ENCODE measurements at places on chromosomes 16 and 17.
A peak's percentile ranks its signal among the peaks of the same experiment; 100 is the strongest.

DNA sequence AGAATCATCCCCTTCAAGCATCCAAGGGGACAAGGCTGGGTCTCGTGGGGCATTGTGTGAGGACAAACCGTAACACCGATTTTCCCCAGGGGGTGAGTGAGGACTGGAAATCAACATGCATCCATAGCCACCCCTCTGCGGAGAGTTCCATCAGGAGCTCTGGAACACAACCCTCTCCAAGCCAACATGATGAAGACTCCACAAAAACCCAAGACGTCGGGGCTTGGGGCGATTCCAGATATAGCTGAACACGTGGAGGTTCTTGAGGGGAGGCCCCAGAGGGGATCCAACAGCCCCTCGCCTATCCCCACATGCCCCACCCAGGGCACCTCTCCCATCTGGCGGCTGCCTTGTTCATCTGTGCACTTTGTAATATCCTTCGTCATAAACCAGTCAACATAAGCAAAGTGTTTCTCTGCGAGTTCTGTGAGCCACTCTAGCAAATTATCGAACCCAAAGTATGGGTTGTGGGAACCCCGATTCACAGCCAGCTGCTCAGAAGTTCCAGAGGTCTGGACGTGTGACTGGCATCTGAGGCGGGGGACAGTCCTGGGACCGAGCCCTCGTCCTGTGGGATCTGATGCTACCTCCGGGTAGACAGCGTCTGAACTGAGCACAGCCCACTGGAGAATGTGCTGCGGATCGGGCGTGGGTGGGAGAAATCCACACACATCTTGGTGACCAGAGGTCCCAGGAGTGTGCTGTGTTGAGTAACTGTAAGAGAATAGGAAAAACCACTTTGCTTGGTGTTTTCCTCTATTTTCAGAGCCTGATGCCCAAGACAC lies 55.5 kb downstream of the RPH3AL start:
- DNase-seq: no peak

- DNase-seq: no peak
Observed at GRCh38 chr17:76445697-76446448, 7.1 kb downstream of the UBE2O start.

DNA sequence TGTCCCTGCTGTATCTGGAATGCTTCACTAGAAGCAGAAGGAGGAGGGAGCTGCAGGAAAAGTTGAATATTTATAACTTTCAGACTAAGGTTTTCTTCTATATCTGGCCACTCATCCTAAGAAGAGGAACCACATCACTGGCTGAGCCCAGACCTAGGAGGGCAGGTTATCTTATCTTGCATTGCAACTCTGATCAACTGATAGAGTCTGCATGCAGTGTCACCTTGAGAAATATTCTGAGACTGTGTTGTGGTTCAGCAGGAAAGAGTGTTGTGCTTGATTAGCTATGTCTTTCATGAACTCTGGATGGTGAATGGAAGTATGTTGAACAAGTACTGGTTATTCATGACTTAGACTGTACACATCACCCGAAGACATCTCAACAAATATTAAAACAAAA lies 460.0 kb downstream of the TOX3 start:
- DNase-seq: no peak

DNA sequence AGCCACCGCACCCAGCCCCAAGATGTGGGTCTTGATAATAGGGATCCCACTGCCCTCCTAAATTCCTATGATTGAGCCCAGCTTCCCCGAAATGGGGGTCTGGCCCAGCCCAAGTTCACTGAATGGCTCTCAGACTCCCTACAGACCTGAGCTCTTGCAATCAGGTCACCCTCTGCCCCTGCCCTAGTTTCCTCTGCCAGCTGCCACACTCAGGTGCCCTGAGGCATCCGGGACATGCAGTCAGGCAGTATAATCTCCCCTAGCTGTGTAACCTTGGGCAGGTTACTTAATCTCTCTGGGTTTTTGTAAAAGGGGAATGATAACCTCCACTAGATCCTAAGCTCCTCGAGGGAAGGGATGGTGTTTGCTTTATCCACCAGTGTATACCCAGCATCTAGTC lies 61.1 kb upstream of the TOB1 start:
- DNase-seq: no peak

- DNase-seq: peak; percentile 35
Observed at GRCh38 chr17:7549401-7550055, 670 bp downstream of the TNFSF12 start.

DNA sequence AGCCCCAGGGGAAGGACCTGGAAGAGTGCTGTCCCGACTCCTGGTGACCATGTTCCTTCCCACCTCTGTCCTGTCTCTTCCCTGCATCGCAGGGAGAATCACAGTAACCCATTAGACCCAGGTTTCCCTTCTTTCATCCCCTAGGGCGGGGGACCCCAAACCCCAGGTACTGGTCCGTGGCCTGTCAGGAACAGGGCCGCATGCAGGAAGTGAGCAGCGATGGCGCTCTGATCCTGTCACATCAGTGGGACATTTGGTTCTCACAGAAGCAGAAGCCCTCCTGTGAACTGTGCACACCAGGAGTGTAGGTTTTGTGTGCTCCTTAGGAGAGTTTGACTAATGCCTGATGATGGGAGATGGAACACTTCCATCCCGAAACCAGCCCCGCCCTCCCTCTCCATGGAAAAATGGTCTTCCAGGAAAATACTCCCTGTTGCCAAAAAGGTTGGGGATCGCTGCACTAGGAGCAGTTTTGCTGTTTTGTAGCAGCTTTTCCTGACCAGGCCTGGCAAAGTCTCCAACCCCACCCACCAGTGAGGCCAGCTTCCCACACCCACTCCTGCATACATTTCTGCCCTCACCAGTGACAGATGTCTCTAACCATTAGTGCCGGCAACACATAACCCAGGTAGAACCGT lies 10.5 kb downstream of the MNT start:
- no peak for DNase-seq

- DNase-seq: no peak
Observed at GRCh38 chr16:57589374-57589773, 39.1 kb upstream of the ADGRG1 start.

- peak; percentile 52 for DNase-seq
Observed at GRCh38 chr17:7204828-7205461, 14.7 kb downstream of the DLG4 start.

- DNase-seq: no peak
Observed at GRCh38 chr16:60553090-60553757, 1483.0 kb downstream of the CDH8 start.

DNA sequence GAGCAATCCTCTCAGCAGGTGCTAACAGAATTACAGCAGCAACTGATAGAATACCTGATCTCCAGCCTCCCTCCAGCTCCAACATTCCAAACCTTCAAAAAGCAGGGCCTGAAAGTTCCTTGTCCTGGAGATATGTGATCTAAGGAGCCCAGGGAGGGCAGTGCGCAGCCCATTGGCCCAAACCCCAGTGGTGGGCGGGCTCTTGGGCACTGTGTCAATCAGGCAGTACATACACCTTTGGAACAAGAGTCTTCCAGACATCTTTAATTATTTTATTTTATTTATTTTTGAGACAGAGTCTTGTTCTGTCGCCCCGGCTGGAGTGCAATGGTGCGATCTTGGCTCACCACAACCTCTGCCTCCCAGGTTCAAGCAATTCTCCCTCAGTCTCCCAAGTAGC lies 24.2 kb downstream of the SLC12A3 start:
- no peak for DNase-seq

- DNase-seq: no peak
Observed at GRCh38 chr17:51088287-51088686, 32.4 kb downstream of the SPAG9 start.

GRCh38 chr16:67378642-67379041 lies 14.7 kb downstream of the TPPP3 start:
- no peak for DNase-seq

GRCh38 chr17:36730857-36731490 lies 129.6 kb downstream of the MRM1 start:
- DNase-seq: no peak

- no peak for DNase-seq
Observed at GRCh38 chr16:10332775-10333174, 53.1 kb upstream of the ATF7IP2 start.

- no peak for DNase-seq
Observed at GRCh38 chr17:37787055-37787757, 42.3 kb upstream of the HNF1B start.

DNA sequence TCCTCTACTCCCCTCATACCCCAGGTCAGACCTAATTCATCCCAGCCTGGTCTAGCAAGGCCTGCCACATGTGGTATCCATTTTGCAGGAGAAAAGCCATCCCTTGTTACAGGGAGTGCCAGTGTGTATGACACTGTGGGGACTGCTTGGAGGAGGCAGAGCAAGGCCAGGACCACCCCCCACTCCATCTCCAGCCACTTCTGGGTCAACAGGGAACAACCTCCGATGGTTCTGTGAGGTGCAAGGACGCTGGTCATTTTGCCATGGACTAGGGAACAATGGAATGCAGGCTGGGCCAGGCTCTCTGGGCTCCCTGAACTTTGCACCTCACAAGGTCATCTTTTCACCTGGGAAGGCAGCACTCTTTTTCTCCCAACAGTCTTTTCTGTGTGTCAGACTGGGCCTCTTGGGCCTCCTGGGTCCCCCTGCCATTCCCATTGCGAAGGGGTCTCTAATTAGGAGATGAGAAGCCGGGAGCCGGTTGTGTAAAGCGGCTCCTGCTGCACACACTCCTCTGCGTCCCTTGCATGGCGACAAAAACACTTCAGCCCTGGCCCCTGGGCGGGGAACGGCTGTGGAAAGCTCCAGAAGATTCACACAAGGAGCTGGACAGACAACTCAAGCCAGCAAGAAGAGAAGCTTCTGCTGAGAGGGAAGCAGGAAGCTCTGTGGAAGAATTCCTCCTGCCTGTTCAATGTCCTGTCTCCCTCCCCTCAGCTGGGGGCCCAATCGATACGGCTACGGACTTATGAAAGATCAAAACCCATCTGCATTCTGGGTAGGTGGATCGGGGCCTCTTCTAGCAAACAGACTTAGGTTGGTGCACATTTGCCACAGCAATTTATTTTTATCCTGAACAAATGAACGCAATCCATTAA lies 38.5 kb upstream of the MTSS2 start:
- no peak for DNase-seq

GRCh38 chr17:40839194-40839593 lies 16.8 kb upstream of the KRT10 start:
- no peak for DNase-seq

DNA sequence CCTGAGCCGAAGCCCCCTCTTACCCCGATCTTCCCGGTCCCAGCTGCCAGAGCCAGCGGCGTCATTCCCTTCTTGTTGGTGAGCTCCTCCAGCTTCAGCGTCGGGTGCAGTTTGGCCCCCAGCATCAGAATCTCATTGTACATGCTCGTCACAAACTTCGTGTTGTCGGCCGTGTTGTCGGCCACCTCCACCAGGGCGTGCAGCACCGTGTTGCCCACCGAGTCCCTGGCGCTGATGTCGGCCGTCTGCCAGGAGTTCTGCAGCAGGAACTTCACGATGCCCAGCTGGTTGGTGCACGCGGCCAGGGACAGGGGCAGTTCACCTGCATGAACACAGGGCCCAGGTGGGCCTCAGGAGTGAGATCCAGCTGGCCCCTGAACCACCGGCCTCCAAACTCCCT lies 19.4 kb downstream of the TRPV1 start:
- no peak for DNase-seq

DNA sequence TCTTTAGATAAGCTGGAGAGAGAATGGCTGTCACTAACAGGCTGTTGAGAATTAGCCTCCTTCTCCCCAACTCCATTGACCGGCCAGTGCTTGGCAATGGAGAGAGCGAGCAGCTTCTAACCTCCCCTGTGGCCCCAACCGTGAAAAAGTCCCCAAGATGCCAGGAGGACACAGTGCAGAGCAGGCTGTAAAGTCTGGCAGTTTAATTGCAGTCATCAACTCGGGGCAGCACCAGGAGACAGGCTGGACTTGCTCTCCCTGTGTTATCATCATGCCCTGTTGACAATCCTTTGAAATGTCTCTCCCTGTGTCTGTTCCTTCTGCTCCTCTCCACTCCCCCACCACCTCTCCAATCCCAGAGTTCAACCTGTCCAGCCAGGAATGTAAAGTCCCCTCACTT lies 705 bp upstream of the CDRT4 start:
- no peak for DNase-seq

- DNase-seq: peak; percentile 44
Observed at GRCh38 chr17:19372866-19373504, 5.3 kb upstream of the MAPK7 start.

DNA sequence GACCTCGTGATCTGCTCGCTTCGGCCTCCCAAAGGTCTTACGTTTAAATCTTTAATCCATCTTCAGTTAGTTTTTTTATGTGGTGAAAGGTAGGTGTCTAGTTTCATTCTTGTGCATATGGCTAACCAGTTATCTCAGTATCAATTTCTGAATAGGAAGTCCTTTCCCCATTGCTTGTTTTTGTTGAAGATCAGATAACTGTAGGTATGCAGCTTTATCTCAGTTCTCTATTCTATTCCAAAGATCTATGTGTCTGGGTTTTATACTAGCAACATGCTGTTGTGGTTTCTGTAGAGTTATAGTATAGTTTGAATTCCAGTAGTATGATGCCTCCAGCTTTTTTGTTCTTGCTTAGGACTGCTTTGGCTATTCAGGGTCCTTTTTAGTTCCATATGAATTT lies 65.2 kb downstream of the TNFRSF13B start:
- DNase-seq: no peak

DNA sequence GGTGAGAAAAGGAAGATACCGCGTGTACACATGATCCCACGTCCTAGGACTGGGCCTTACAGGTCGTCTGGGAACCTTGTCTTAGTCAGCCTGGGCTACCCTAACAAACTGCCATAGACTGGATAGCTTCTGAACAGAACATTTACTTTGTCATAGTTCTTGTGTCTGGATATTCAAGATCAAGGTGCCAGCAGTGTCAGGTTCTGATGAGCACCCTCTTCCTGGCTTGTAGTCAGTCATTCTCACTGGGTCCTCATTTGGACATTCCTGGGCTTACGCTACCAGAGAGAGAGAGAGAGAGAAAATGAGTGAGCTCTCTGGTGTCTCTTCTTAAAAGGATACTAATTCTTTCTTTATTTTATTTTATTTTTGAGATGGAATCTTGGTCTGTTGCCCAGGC lies 685.8 kb upstream of the RBFOX1 start:
- no peak for DNase-seq

DNA sequence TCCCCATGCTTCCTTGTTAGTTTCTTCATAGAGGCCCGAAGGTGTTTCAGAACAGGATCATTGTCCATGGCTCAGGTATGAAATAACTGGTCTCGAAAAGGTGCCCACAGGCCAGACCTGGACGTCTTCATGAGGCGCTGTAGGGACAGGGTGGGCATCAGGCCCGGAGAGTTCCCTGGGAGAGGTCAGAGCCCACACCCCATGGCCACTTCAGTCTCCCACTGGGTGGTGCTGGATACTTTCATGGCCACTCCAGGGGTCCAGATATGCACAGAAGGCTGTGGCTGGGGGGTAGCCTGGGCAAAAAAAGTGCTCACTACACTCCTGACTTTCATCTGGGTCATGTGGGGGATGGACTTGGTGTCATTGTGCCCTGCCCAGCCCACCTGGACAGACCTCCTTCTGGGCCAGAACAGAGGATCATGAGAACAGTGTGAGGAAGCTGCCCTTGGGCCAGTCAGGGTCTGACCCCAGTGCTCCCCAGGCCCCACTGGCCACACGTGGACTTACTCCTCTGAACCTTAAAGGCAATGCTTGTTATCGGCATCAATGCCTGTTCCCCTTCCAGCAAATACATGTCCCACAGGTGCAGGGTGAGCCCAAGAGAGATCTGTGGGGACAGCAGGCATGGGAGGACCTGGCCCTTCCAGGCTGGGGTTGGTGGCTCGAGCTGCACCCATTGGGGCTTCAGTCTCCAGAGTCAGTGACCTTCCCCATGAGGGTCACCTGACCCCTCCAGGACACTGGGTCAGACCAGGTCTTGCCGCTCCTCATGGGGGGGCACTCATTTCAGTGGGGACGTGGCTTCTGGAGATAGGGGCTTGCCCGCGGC lies 36.9 kb downstream of the LGALS9 start:
- DNase-seq: no peak

- no peak for DNase-seq
Observed at GRCh38 chr16:189604-190186, 9.4 kb downstream of the HBQ1 start.

Data from inflammatory macrophage (primary cell).